ENCODE measurements at places on chromosomes 5 and 9. TPM values are rescaled to one million over a fixed set of nuclear protein-coding genes. Genes with fewer than 3 reads are reported as not detected.
A peak's percentile ranks its signal among the peaks of the same experiment; 100 is the strongest.

Gene HTR1A
- total RNA-seq = not detected

Gene SLC34A1
- 0.39 TPM for total RNA-seq

Gene DOK3
- 4.0 TPM for total RNA-seq

Gene SLC6A18
- total RNA-seq = not detected

Gene NPDC1
- total RNA-seq = 50.0 TPM

- no peak for DNase-seq
Measured at GRCh38 chr5:91494447-91494996, 111.4 kb upstream of the ARRDC3 start.

DNA sequence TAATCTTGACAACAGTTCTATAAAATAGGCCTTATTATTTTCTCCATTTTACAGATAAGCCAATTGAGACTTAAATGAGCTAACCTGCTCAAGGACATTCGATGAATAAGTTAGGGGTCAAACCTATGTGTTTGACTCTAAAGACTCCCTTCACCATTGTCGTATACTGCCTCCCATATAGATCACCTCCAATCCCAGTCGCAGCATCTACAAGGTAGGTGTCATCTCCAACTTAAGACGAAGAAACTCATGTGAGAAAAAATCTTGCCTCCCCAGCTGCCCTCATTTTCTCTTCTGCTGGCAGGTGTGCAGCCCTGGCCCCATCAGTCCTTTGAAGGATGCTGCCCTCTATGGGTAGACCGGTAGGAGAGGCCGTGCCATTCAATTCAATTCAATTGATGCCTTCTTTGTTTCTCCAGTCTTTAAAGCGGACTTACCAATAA is 75.2 kb upstream of the SMARCA2 start:
- no peak for DNase-seq

DNA sequence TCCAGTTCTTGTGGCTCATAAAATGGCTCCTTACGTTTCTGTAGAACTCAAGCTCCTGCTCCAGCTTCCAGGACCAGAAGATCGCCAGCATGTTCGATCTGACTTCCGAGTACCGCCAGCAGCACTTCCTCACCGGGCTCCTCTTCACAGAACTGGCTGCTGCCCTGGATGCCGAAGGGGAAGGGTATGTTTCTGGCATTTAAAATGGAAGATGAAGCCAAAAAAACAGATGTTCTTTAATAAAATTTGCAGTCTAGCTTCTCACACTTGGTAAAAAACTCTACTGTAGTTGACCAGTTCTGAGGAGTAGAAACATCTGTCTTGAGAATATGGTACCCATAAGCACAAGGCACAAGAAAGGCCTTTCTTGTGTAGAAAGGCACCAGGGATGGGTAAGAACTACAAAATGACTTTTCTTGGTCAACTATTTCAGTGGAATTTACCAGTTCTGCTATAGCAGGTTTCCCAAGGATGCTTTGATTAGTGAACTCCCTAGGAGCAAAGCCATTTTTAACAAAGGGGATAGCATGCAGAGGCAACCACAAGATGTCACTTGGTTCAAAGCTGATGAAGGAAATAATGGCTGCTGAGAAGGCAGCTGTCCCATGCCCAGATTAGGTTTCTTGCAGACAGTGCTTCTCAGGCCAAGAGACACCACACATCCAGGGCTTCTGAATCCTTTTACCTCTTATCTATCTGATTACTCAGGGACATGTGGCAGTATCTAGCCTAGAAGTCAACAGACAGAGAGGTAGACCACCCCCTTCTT is 192.4 kb downstream of the DOCK8 start:
- DNase-seq = no peak

- DNase-seq = peak; percentile 82
Measured at GRCh38 chr9:137437691-137438590, 3.2 kb downstream of the ENTPD8 start.

DNA sequence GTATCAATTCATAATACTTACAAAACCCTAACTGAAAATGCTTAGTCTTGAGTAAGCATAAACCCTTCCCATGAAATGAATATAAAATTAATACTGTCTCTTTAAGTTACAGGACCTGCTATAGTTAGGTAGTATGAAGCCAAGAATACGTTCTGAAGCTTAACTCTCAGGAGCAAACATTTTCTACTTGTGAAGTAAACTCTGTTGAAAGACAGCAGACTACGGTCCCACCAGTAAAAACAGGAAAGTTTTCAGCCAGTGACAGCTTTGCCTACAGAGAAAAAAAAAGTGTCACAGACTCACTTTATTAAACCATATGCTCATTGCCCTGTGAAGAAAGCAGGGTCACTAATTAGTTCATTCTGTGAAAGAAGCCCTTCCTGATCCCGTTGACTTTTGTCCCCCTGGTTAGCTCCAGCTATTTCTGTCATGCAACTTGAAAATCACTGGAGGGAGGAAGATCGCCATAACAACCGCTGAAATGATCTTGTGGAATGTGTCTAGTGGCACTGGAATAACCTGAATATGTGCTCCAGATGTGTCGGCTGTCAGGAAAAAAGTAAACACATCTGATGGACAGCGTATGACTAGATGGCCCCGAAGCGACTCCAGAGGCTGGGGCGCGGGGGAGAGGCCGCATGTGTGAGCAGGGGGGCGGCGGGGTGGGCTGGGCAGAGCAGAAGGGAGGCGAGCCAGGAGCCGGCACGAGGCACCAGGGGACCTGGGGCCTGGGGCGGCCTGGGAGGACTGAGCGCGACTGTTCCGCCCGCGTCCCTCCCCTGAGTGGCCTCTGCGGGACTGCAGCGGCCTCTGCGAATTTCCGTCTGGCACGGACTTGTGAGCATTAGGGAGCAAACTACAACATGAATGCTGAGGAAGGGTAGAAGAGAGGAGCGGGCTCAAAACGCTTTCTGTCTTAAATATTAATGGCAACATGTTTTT is 41.9 kb downstream of the BNC2 start:
- peak; percentile 31 for DNase-seq

DNA sequence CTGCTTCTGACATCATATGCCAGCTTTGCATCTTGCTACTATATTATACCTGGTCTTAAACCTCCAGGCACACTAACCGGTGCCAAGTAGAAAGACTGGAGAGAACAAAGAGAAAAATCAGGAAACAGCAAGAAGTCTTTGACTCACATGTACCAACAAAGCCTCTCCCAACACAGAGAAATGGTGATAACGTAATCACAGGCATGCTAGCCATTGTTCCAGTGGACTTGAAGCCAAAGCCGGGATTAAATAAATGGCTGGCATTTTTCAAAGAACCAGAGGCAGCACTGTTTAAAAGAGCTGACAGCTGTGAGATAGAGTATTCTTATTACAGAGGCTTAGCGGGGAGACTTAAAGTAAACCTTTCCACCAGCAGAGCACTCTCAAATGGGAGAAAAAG is 148.4 kb upstream of the NFIL3 start:
- DNase-seq = no peak

GRCh38 chr5:172223901-172224873 is 30.2 kb downstream of the EFCAB9 start:
- no peak for DNase-seq

GRCh38 chr5:118397236-118397635 is 591.1 kb downstream of the DTWD2 start:
- DNase-seq = no peak

- no peak for DNase-seq
Measured at GRCh38 chr5:136047858-136048257, 19.1 kb downstream of the TGFBI start.

- DNase-seq = no peak
Measured at GRCh38 chr5:124935065-124935464, 188.6 kb upstream of the ZNF608 start.

All from lower leg skin (tissue), 4 donors.